ENCODE measurements at places on chromosomes 1 and 21.

GRCh38 chr1:155008015-155008941, 5.7 kb downstream of the ZBTB7B start:
- DNase-seq, result no peak

DNA sequence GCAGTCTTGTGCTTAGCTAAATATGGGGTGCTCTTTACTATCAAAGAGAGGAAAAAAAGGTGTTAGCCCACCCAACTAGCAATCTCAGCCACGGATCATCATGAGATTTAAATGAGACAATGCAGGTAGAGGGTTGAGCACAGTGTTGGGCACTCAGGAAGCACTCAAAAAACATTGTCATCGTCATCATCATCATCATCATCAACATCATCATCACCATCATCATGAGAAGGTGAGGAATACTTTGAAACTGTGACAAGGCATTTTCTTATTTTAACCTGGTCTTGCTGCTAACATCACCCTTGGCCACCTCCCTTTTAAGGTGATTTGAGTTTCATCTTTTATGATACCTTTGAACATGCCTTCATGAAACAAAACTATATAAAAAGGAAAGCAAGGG, 3.3 kb upstream of the MAPKAPK2 start:
- DNase-seq, result no peak

GRCh38 chr1:61568460-61569302, 156.3 kb downstream of the TM2D1 start:
- no peak for DNase-seq

- no peak for DNase-seq
Measured at GRCh38 chr1:152141971-152142584, 16.9 kb downstream of the RPTN start.

- no peak for DNase-seq
Measured at GRCh38 chr1:33768106-33768505, 95.8 kb upstream of the HMGB4 start.

DNA sequence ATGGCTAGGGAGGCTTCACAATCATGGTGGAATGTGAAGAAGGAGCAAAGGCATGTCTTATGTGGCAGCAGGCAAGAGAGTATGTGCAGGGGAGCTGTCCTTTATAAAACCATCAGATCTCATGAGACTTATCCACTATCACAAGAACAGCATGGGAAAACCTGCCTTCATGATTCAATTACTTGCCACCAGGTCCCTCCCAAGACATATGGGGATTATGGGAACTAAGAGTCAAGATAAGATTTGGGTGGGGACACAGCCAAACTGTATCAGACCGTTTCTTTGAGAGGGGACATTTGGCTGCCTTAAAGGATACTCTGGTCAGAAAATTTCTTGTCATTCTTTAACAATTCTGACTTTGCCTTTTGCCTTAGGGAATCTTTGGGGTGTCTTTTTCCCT, 3.2 kb upstream of the XPR1 start:
- DNase-seq, result no peak

DNA sequence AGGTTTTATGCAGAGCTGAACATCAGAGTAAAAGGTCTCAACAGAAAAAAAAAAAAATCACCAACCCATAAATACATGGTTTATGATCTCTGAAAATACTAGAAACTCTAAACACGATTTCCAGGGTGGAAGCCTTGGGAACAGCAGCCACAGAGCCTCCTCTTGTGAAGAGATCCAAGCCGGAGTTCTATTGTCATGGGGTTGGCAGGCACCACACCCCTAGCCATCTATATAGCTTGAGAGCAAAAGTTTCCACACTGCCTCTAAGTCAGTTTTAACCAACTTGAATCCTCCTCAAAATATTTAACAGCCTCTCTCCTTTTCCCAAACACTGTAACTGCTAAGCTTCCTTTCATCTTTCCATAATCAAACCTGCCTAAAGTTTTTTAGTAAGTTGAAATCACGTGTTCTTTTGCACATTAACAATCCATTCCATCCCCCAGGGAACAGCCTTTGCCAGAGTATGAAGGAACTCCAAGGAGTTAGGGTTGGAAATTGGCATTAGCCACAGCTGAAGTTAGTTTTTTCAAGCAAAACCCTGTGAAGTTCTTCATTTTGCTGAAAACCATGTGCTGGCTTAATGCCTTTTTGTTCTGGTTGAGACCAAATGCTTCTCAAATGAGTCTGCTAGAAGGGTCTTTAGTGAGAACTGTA, 13.8 kb upstream of the SEC16B start:
- no peak for DNase-seq

- no peak for DNase-seq
Measured at GRCh38 chr1:7290971-7291970, 479.8 kb upstream of the VAMP3 start.

GRCh38 chr21:44348861-44349260, 4.6 kb upstream of the TRPM2 start:
- no peak for DNase-seq

DNA sequence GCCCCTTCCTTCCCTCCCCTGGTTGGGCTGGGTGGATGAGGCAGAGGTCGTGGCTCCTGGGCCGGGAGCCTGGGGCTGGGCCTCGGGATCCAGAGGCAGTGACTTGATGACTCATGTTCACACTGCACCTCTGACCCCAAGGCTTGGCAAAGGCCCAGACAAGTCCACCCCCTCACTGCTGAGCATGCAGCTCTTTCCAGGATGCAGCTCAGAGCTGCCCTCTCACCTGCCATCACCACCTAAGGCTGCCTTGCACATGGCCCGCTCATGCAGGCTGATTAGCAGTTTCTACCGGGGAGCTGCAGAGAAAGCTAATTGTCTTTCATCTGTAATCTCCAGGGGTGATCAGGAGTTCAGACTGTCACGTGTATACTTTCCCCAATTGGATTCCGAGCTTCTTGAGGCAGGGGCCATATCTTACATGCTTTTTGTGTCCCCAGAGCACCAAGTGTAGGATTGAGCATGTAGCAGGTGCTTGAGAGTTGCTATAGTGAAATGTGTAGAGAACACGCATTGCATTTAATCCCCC, 62.1 kb downstream of the LRRN2 start:
- DNase-seq, result no peak

- DNase-seq, result no peak
Measured at GRCh38 chr1:212104586-212105325, 69.2 kb downstream of the DTL start.

- no peak for DNase-seq
Measured at GRCh38 chr1:19828546-19828945, 13.5 kb upstream of the RNF186 start.

GRCh38 chr21:38472412-38473108, 25.7 kb downstream of the ERG start:
- DNase-seq, result no peak

DNA sequence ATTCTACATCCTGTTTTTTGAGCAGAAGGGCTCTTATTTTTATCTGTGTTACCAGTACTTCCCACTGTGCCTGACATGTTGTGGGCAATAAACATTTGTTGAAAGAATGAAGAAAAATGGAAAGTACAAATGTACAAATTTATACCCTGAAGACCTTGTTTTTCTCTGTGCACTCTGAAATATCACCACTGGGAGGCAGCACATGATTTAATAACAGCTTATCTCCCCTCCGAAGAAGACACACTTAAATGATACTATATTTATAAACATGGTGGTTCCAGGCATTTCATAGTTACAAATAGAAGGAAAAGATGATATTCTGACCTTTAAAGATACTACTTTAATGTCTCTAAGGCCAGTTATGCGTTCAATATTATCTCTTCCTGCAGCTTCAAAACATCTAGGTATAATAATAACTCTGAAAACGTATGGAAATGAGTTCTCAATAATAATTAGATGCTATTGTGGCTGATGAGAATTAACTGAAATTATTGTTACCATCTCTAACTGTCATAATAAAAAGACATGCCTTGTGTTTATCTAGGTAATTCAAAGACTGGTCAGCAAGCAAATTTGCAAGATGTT, 12.8 kb downstream of the DYNLT5 start:
- peak; percentile 33 for DNase-seq

- no peak for DNase-seq
Measured at GRCh38 chr21:45317398-45318145, 29.9 kb upstream of the POFUT2 start.

GRCh38 chr1:163174524-163175437, 27.9 kb downstream of the RGS5 start:
- no peak for DNase-seq

- peak; percentile 68 for DNase-seq
Measured at GRCh38 chr21:43362321-43362791, 64.6 kb downstream of the SIK1 start.

DNA sequence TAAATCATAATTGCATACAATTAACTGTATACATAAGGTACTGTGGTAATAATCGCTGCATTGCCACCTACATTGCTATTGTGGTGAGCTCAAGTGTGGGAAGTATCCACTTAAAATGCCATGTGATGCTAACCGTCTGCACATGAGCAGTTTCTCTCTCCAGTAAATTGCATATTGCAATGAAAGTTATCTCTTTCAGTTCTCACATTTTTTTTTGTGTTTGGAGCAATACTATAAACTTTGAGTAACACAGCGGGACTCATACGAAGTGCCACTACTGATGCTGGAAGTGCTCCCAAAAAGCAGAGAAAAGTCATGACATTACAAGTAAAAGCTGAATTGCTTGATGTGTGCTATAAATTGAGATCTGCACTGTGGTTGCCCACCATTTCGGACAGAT, 38.5 kb downstream of the DISC1 start:
- no peak for DNase-seq

GRCh38 chr1:98638185-98638584, 23.3 kb upstream of the SNX7 start:
- DNase-seq, result no peak

DNA sequence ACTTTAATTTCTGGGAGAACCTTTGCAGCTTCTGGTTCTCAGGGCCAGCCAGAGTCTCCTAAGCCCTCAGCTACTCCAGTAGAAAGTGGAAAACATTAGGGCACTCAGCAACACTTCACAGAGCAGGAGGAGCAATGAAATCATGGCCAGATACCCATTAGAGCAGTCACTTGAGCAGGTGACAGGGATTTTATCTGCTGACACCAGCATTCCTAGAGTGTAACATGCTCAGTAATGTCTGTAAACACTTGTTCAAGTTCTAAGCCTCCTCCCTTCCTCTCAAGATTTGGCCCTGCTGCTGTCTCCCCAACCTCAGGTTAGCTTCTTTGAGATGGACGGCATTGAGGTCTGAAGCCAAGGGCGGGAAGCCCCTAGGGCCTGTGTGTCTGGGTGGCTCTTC, 218.0 kb downstream of the GRIK3 start:
- DNase-seq, result no peak

- no peak for DNase-seq
Measured at GRCh38 chr1:3639397-3639911, 10.4 kb downstream of the WRAP73 start.

DNA sequence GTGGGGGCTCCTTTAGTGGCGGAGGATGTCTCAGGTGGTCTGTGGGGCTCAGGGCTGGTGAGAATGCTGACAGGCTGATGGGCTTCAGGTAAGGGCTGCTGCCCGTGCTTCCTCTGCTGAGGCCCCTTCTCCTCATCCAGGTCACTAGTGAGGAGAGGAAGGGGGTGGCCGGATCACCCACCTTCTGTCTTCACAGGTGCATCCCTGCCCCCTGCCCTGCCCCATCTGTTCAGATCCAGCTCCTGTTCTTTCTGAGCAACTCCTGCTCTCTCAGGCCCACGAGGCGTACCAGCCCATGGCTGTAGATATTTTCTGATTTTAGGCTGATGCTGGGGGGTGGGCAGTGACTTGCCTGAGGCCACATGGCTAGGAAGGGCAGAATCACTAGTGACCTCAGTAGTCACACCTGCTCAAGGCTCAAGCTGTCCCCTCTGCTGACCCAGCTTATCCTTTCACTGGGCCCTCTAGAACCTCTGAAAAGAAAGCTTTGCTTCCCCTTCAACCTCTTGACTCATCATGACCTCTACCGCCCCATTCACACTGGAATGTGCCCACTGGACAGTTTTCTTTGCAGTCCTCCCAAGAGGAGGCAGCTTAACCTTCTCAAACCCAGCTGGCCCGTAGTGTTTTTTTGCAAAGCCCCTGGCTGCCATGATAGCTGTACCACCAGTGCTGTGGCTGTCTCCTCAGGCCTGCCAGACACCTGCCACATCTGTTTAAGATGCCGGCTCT, 14.8 kb downstream of the DCST2 start:
- no peak for DNase-seq

DNA sequence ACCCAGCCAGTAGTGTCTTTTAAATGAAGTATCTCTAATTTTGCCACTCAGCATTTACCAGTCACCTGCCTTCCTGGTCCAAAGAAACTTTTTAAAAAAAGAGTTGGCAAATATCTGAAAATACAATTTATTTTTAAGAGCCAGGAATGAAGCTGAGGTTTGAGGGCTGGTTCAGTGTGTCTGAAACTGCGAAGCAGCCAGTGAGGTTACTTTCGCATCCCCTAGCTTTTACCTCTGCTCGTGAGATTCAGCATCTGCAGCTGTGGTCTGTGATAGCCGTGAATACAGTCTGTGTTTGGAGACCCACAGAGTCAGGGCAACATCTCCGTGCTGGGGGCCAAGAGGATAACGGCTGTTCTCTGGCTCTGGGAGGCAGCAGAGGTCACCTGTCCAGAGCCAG, 21.3 kb upstream of the KCNAB2 start:
- no peak for DNase-seq

DNA sequence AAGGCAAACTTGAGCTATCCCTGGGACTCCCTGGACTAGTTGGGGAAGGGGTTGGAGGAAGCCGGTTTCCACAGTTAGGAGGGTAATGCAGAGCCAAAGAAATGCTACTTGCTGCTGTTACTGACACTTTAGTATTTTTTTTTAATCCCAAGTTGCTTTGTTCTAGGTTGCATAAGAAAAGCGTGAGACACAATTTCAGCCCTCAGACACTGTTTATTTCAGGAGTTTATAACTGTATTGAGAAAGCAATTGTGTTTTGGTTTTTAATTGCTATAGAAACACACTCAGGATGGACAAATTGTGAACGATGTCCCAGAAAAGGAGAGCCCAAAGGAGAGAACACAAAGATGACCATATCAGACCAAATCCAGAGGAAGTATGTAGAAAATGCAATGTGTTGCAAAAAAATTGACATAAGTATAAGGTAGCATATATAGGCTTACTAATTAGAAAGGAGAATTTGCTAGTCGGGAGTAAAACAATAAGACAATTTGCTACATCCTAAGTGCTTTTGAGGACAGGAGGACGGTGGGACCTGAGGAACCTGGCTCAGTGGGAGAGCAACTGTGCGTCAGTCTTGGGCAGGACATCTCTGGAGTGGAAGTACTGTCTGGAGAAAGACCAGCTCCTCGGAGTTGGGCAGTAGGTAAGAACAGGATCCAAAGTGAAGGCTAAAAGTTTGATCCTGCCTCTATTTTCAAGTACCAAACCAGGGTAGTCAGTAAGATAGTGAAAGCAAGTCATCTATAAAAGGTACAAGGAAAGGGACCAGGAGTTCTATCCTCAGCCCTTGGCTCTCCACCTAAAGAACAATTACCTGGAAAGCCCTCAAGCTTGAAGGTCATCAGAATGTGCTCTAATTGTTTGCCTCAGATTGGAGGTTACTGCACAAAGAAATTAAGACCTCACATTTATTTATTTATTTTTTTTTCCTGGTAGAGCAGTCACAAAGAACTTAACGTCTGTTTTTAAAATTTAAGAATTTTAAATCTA, 39.9 kb downstream of the DIPK1A start:
- DNase-seq, result no peak

GRCh38 chr1:71561206-71561605, 480.4 kb upstream of the ZRANB2 start:
- no peak for DNase-seq

- no peak for DNase-seq
Measured at GRCh38 chr1:103187673-103188072, 79.4 kb upstream of the COL11A1 start.

- no peak for DNase-seq
Measured at GRCh38 chr1:184493987-184494388, 107.2 kb downstream of the C1orf21 start.

- no peak for DNase-seq
Measured at GRCh38 chr1:183270541-183271141, 84.6 kb downstream of the LAMC2 start.
